ENCODE measurements at places on chromosomes 6 and 20. TPM values are rescaled to one million over a fixed set of nuclear protein-coding genes. Genes with fewer than 3 reads are reported as not detected.

The PXT1 gene
- not detected for total RNA-seq

The TMEM74B gene
- total RNA-seq: 0.73 TPM

The TMC2 gene
- total RNA-seq: not detected

The SSTR4 gene
- not detected for total RNA-seq

The CLIC5 gene
- 2.0 TPM for total RNA-seq

The SLPI gene
- total RNA-seq: 21.0 TPM

The SFTA2 gene
- not detected for total RNA-seq

The TPD52L1 gene
- total RNA-seq: 77.1 TPM

The ITPR3 gene
- total RNA-seq: 142 TPM

The STMND1 gene
- total RNA-seq: not detected

The TREM1 gene
- not detected for total RNA-seq

The C6orf132 gene
- 27.4 TPM for total RNA-seq

Data from stomach (tissue), 19 donors.